ENCODE measurements at places on chromosomes 2 and 18.

- no peak for DNase-seq
These were observed 69.7 kb upstream of the ZNF516 start for GRCh38 chr18:76564655-76565237.

GRCh38 chr2:53490659-53491058 is 276.9 kb upstream of the CHAC2 start:
- no peak for DNase-seq

DNA sequence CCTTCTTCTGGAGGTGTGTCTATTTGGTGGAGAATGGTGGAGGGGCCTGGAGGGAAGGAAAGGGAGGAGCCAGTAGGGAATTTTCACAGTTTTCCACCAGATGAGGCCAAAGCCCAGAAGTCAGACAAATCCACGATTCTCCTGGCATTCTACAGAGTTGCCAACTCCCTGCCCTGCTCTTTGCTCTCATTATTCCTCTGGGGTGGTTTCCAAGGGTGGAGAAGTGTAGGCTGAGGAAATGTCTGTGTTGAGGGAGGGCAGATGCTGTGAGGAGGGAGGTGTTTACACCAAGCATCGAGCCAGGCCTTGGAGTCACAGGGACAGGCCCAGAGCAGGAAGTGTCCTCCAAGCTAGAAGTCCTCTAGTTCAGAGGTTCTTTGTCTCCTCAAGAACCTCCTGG is 124.1 kb upstream of the LGALSL start:
- DNase-seq = no peak

- DNase-seq = no peak
These were observed 121.4 kb downstream of the KCNF1 start for GRCh38 chr2:11033114-11033513.

- DNase-seq = no peak
These were observed 26.7 kb downstream of the RAB1A start for GRCh38 chr2:65103013-65103715.

DNA sequence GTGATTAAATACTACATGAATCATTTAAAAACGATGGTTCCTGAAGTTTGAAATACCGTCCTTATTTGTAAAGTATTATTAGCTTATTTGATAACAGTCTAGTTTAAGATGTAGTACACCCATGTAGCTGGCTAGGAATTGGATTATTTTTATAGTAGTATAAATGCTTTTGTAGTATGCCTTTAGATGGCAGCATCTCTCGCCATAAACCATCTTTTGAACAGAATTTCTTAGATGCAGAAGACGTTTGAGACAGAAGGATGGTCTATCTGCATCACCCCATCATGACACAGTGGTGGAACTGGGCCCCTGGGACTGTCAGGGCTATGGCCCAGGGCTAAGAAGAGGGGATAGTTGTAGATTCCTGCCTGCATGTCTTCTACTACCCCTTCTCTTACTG is 152.7 kb downstream of the WDSUB1 start:
- DNase-seq = no peak

DNA sequence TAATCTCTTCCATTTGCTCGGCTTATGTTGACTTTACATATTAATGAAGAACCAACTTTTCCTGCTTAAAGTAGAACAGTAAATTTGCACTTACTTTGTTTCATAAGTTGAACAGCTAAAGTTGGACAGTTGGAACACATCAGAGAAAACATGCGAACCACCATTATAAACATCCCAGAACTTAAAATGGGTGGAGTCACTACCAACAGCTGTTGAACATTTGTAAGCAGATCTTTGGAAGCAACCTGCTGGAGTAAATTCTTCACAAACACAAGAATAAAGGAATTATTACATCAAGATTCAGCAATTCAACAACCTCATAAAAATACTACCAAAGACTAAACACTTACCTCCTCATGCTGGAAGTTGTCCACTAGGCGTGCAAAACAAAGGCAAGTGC is 96.4 kb upstream of the DNER start:
- DNase-seq = no peak

DNA sequence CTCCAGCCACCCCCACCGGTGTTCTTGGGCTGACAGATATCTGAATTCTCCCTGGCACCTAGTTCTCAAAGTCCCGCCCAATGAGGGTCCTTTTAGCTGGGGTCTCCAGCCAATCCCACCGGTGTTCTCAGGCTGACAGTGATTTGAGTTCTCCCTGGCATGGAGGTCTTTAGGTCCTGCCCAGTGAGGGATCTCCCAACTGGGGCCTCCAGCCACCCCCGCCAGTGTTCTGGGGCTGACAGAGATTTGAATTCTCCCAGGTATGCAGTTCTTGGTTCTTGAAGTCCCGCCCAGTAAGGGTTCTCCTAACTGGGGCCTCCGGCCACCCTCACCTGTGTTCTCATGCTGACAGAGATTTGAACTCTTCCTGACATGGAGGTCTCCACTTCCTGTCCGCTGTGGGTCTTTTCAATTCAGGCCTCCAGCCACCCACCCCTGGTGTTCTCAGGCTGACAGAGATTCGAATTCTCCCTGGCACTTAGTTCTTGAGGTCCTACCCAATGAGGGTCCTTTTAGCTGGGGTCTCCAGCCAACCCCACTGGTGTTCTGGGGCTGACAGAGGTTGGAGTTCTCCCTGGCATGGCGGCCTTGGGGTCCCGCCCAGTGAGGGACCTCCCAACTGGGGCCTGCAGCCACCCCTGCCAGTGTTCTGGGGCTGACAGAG is 154.6 kb downstream of the ANKRD36 start:
- peak; percentile 0 for DNase-seq

All from activated T-helper 1 cell treated with Interleukin-2 at 50 U/mL for 16 hours (primary cell).